Spleen (tissue), 13 donors: ENCODE measurements at places on chromosomes 16 and 17. TPM values are rescaled to one million over a fixed set of nuclear protein-coding genes. Genes with fewer than 3 reads are reported as not detected.

DNA sequence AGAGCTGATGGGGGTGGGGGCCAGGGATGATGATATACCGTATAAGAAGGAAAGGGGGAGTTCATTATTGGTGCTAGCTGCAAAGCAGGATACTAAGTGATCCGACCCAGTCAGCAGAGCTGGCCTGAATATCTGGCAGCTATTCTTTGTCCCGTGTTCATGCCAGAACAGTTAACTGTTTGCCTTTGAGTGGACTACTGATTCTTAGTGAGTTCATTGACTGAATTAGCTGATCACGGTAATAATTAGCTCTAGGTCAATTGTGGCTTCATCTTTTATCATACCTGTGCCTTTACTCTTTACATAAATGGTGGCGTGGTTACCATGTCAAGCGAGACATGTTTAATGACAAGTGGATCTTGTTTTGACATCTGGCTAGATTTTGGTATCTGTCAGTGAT lies 5.3 kb downstream of the KPNB1 start:
- H3K27me3 ChIP-seq, result no peaks in the 10 kb centered on the region
- DNase-seq, result no peak
- peaks cover 70% of the 10 kb centered on the region for H3K36me3 ChIP-seq

DNA sequence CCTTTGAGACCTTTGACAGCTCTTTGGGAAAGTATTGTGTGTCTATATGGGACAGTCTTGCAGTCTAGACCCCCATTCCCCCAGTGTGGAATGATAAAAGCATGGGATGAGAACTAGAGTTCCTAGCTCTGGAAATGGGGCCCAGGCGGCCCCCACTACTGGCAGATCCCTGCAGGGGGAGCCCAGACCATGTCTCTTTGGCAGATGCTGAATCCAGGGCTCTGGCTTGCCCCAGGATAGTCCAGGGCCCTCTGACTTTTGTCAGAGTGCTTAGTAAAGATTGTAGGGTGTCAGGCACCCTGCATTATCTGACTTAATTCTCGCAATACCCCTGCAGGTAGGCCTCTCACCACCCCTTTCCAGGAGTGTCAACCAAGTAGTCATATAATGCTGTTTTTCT lies 8.3 kb downstream of the ALKBH5 start:
- DNase-seq, result no peak
- H3K27ac ChIP-seq, result peak overlapping the region; percentile 48
- peaks cover 88% of the 10 kb centered on the region for H3K36me3 ChIP-seq
- H3K27me3 ChIP-seq, result no peaks in the 10 kb centered on the region
- no peak overlapping the region for H3K4me3 ChIP-seq

DNA sequence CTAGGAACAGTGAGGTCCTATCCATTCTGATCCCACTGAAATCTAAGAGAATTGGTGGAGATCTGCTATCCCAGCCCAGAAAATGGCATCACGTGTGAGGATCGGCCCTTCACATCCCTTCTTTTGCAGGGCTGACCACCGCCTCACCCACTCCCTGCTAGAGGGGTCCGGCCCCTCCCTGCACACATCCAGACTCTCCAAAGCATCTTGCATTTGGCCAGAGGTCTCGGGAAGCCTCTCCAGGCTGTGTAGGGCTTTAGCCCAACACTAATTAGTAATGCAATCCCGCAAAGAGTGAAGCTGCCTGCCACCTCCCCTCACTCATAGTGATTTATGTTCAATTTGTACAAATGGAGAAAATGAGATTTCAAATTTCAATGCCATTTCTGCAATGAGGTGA lies 434.4 kb upstream of the ZFHX3 start:
- no peak overlapping the region for H3K27ac ChIP-seq
- peaks cover 41% of the 10 kb centered on the region for H3K27me3 ChIP-seq
- H3K36me3 ChIP-seq, result no peaks in the 10 kb centered on the region
- H3K4me1 ChIP-seq, result no peaks in the 10 kb centered on the region
- DNase-seq, result no peak

DNA sequence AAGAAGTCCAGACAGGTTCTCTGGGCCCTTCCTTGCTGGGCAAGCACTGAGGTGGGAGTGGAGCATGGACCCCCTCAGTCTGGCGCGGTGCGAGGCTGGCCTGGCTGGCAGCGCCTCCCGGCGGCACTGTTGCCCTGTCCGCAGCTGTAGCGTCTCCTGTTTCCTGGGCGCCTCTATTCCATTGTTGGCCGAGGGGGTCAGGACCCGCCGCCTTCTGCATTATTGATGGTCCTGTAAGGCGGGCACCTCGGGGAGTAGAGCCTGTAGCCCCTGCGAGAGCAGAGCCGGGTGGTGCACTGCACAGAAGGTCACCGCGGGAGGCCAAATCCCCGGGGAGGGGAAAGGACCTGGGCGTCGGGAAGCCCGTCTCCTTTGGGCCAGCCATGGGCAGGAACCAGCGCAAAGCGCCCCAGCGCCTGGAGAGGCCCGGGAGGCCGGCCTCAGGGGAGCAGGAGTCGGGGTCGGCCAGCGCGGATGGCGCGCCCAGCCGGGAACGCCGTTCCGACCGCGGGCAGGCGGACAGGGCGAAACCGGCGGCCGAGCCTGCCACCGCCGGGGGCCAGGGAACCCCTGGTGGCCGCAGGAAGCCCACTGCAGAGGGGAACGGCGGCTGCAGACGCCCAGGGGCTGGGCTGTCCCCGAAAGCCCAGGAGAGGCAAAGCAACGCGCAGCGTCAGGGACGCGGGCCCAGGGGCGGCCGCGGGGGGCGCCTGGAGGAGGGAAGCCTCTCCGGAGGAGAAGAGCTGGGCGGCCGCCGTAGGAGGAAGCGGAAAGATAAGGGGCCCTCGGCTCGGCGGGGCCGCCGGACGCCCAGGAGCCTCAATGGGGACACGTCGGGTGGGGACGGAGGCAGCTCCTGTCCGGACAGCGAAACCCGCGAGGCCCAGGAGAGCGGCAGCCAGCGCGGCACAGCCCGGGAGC lies at the start of gene MYO15B:
Gene MYO15B (plus strand): TSS at position 126 of the 921 bp plus-strand sequence. CDS start 258 bp downstream, at position 384.
- peak; percentile 95 for DNase-seq
- peaks cover 32% of the 10 kb centered on the region for H3K4me1 ChIP-seq
- H3K27ac ChIP-seq, result peak within 1 kb of the TSS; percentile 93
- H3K4me3 ChIP-seq, result peak within 1 kb of the TSS; percentile 66

DNA sequence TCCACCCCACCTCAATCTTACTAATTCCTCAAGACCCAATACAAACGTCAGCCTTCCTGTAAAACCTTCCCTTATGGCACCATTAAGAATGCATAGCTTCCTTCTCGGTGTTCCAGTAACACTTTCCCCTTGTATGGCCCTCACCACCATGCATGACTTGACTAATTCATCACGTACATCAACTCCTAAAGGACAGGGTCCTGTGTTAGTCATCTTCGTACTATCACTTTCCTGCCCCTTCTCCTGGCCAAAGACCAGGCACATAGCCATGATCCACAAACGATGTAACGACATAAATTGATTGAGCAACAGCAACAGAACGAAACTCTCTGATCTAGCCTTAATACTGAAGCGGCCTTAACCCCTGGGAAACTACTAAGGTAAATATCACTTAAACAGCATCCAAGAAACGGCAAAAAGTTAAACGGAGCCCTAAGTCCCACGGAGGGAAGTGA lies 612 bp downstream of the PSMD12 start:
- H3K27me3 ChIP-seq, result no peaks in the 10 kb centered on the region
- H3K4me3 ChIP-seq, result peak overlapping the region; percentile 99
- H3K36me3 ChIP-seq, result peaks cover 7% of the 10 kb centered on the region
- peak overlapping the region; percentile 98 for H3K27ac ChIP-seq

DNA sequence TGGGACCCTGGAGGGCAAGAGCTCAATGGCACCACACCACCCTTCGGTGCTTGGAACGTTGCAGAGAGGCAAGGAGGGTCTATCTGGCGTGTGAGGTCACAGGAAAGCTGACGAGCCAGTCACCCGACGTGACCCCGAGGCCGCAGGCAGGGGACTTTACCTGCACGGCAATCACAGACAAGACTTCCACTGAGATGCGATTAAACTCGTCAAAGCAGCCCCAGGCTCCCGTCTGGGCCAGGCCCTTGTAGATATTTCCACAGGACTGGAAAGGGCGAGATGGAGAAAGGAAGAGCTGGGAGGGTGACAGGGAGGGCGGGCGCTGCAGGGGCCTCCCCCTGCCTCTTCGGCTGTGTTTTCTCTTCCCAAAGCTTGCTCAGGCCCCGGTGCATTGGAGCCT lies 78.3 kb downstream of the DNAH17 start:
- no peaks in the 10 kb centered on the region for H3K36me3 ChIP-seq
- H3K27me3 ChIP-seq, result peaks cover 16% of the 10 kb centered on the region
- no peak overlapping the region for H3K4me3 ChIP-seq
- no peaks in the 10 kb centered on the region for H3K4me1 ChIP-seq
- H3K27ac ChIP-seq, result no peak overlapping the region

DNA sequence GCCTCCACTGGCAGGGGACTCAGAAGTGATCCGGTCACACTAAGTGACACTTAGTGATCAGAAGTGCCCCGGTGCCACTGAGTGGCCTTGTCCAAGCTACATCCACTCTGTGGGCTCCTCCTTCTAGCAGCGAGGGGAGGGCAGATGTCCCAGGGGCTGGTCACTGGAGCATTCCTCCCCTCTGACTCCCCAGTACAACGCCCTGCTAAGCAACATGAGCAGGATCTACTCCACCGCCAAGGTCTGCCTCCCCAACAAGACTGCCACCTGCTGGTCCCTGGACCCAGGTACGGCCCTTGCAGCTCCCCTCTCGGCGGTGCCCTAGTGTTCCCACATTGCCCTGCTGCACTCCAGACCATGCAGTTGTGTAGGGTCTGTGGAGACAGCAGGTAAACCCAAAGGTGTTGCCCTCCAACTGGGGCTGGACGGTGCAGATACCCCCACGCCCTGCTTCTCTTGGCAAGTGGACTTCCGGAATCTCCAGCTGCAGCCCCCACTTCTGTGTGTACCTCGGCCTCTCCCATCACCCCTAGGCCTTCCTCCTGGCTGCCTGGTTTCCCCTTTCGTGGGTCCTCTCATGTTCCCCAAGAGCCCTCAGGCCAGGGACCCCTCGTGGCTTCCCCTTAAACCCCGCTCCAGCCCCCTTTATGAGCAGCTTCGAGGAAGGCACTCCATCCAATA lies 2.1 kb downstream of the ACE start:
- peak; percentile 92 for DNase-seq
- peaks cover 11% of the 10 kb centered on the region for H3K4me1 ChIP-seq
- H3K27me3 ChIP-seq, result peaks cover 15% of the 10 kb centered on the region

DNA sequence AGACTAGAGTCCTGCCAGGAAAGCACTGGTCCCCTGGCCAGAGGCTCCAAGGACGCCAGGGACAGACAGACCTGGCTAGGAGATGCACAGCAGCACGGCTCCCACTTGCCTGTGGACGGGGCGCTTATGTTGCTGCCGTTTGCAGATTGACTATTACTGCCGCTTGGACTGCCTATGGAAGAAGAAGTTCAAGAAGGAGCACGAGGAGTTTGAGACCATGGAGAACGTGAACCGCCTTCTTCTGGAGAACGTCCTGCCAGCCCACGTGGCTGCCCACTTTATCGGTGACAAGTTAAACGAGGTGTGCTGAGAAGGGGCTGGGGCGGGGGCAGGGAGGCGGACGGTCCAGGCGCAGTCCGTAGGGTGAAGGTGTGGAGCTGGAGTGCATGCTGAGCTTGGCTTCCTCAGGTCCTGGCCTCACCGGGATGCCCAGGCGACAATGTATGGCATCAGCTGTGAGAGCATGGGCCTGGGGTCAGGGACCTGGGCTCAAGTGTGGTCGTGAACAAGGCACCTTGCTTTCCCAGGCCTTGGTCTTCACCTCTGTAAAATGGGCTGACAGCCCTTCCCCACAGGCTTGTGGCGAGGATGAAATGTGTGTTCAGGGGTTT lies 45.6 kb downstream of the ADCY7 start:
- no peak overlapping the region for H3K27ac ChIP-seq
- peaks cover 31% of the 10 kb centered on the region for H3K4me1 ChIP-seq
- DNase-seq, result peak; percentile 67
- H3K36me3 ChIP-seq, result peaks cover 84% of the 10 kb centered on the region
- no peaks in the 10 kb centered on the region for H3K27me3 ChIP-seq

DNA sequence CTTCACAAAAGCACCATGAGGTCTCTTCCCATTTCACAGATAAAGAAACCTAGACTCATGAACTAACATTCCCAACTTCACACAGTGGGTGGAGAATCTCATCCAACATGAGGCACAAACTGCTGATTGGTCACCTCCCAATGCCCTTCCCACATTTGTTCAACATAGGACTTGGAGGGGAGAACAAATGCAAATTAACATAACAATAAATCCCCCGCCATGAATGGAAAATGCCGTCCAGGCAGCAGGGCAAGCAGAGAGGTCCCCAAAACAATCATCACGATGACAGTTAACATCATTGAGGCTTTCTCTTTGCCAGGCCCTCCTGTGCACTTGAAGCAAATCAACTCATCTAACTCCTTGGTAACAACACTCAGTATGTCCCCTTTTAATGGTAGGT lies 185.3 kb downstream of the TMEM132E start:
- H3K4me1 ChIP-seq, result no peaks in the 10 kb centered on the region
- no peak overlapping the region for H3K4me3 ChIP-seq
- no peaks in the 10 kb centered on the region for H3K36me3 ChIP-seq

- no peak for DNase-seq
- no peaks in the 10 kb centered on the region for H3K36me3 ChIP-seq
- peaks cover 59% of the 10 kb centered on the region for H3K4me1 ChIP-seq
Measured at GRCh38 chr17:32523827-32524552, 37.2 kb downstream of the CDK5R1 start.

DNA sequence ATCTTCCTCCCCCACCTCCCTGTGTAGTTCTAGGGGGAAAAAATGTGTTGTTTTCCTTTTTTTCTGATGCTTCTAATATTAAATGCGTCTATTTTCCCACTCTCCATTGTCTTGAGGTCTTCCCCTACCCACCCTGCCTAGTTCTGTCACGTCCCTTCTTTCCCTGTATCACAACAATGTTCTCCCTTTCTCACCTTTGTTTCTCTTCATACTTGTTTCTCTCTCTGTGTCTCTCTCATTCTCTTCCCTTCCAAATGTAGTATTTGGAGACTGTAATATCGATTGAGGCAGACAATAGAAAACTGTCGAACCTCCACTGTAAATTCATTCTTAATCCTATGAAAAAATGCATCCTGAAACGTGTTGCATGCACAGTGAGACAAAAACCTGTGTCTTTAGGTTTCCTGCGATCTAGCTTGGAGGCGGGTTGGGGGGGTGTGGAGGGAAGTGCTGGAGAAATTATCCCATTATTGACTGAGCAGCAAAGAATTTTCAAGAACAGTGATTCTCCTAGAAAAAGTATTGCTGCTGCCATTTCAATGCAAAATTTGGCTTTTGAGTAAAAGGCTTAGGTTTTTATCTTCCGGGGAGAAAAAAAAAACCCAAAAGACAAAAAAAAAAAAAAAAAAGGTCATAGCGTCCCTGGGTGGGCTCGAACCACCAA lies 1.3 kb upstream of the PSMB3 start:
- H3K4me3 ChIP-seq, result peak overlapping the region; percentile 86
- peak overlapping the region; percentile 86 for H3K27ac ChIP-seq
- H3K4me1 ChIP-seq, result peaks cover 88% of the 10 kb centered on the region
- peaks cover 47% of the 10 kb centered on the region for H3K27me3 ChIP-seq
- DNase-seq, result no peak

HEXIM1 gene
- polyA plus RNA-seq, result 12.9 TPM

CMTM1 gene
- polyA plus RNA-seq, result 0.15 TPM

MRPL27 gene
- polyA plus RNA-seq, result 102 TPM

IKZF3 gene
- polyA plus RNA-seq, result 33.3 TPM

C17orf100 gene
- 4.2 TPM for polyA plus RNA-seq

EME1 gene
- polyA plus RNA-seq, result 1.1 TPM

ZFP3 gene
- polyA plus RNA-seq, result 3.6 TPM

DBF4B gene
- 4.7 TPM for polyA plus RNA-seq

SLC38A8 gene
- not detected for polyA plus RNA-seq
